Common myeloid progenitor, CD34-positive (primary cell): ENCODE measurements at places on chromosomes 7 and 10.

- DNase-seq: peak; percentile 76
These were observed 21.0 kb downstream of the PIP4K2A start for GRCh38 chr10:22693371-22693784.

GRCh38 chr10:5890452-5890915 lies 441 bp downstream of the FBH1 start:
- no peak for DNase-seq

DNA sequence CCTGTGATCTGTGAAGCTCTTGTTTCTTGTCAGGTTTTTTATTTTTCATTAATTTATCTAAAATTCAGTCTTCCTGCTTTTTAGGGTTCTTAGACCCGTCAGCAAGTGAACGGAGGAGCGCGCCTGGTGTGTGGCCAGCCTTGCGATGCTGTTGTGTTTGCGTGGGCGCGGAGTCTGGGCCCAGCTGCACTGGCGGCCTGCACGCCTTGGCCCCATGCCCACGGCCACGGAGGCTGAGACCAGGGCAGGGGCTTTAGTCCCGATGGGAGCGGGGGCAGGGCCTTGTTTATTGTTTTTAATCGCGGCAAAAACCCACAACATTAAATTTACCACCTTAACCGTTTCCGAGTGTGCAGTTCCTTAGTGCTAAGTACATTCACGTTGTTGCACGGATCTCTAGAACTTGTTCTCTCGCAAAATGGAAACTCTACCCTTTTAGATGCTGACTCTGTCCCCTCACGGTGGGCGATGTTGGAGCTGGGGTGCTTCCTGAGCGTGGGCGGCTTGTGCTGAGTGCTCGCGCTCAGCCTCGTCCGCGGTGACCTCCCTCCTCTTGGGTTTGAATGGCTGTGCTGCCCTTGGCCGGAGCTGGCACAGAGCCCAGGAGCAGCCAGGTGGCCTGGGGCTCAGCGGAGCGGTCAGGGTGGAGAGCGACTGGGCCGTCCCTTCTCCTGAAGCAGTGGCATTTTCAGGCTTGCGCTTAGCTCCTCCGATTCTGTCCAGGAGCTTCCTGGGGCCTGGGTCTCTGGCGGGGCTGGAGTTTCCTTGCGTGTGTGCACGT lies 69.1 kb downstream of the INPP5A start:
- no peak for DNase-seq

- no peak for DNase-seq
These were observed 205.4 kb upstream of the ZMIZ1 start for GRCh38 chr10:78863140-78863905.

DNA sequence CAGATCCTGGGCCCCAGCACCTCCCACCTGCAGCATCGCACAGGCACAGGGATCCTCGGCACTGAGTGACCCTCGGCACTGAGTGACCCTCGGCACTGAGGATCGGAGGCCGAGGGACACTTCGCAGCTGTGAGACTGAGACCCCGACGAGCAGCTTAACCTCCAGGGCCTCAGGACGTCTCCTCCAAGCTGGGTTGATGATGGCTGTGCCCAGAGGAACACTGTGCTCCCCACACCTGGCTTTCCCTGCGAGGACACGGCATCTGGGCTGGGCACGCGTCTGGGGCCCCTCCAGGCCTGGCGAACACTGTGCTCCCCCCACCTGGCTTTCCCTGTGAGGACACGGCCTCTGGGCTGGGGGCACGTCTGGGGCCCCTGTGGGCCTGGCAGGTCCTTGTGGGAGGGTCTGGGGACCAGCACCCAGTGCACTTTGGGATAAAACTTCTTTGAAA lies 158.3 kb upstream of the PPP2R2D start:
- no peak for DNase-seq

GRCh38 chr10:112986544-112987190 lies 36.6 kb downstream of the TCF7L2 start:
- DNase-seq: peak; percentile 61

- no peak for DNase-seq
These were observed 294.5 kb upstream of the NFE2L3 start for GRCh38 chr7:25857376-25858067.

DNA sequence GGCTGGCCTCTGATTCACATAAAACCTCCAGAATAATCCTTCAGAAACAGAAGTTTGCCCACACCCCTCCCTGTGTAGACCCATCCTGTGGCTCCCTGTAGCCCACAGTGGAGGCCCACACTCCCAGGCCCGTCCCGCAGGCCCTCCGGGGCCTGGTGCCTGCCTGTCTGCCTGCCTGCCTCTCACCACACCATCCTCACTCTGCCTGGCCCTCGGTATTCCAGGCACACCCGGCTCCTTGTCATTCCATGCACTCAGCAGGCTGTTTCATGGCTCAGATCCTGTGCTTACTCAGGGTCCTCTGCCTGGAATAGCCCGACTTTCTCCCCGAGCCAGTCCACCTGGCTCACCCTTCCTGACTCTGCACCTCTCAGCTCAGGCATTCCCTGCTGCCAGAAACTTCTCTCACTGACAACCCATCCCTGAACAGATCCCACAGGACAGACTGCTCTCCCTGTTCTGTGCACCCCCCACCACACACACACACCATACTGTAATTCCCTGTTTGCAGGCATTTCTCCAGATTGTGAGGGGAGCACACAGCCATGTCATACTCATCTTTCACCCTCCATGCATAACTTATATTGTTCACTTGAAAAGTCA lies 498.0 kb upstream of the ZMIZ1 start:
- DNase-seq: no peak

DNA sequence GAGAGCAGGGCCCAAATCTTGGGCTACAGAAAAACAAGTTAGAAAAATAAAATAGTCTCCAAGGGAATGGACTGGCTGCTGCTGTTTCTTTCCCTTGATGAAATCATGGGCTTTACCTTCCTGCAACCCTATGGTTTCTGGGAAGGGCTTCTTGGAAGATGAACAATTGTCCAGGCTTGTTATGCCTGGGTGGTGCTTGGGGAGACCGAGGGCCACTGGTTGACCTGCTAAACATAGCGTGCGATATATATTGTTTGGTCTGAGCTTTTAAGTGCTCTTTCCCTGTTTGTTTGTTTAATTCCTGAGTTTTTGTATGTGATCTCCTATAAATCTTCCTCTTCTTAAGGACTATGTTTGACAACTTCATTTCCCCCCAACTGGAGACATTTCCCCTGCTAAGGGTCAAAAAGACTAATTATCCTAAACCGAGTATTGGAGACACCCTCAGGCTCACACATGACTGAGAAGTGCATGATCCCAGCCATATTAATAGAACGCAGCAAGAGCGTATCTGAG lies 37.9 kb downstream of the SLC25A28 start:
- DNase-seq: no peak

GRCh38 chr10:78441694-78442093 lies 408.0 kb downstream of the RPS24 start:
- DNase-seq: no peak

DNA sequence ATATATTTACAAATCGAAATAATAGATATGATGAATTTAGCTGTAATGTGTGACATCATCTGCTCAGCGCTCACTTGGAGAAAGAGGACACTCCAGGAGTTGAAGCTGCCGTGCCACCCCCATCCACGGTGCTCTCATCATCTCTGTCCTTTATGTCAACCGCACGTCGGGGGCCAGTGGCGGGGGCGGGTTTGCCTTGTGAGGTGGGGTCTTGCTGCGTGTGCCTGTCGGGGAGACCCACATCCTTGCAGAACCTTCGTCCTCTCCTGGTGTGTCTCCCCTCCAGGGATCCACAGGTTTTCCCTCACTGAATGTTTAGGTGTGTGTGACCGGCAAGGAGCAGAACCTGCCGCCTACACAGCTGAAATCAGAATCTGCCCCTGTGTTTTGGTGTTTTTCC lies 71.6 kb downstream of the INPP5A start:
- no peak for DNase-seq

GRCh38 chr7:120898715-120899499 lies 41.0 kb upstream of the TSPAN12 start:
- DNase-seq: no peak

DNA sequence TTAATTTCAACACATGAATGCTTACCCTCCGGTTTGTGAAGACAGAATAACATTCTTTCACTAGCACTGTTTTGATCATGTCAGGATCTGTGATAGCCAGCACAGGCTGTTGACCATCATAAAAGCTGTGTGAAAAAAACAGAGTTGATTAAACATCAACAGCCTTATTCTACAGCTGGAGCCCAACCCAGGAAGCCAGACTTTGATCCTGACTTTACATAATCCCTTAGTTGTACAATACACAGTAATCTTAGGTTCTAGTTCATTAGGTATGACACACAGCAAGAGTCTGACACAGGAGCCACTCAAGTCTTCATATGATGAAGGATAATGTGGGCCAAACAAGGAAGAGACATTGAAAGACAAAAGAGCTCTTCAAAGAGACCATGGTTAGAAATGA lies 11.4 kb downstream of the CYP3A4 start:
- no peak for DNase-seq

DNA sequence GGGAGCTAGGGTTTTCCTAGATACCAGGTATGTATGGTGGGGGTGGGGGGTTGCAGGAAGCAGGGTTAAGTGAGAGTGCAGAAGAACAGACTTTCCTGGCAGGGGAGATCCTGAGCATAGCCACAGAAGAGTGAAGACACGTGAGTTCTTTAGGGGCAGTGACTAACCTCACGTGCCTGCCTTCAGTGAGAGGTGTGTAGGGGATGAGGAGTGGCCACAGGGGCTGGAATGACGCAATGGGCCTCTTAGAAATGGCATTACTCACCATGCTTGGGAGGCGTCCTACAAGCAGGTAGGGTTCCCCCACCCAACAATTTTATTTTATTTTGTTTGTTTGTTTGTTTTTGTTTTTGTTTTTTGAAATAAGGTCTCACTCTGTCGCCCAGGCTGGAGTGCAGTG lies 698.6 kb upstream of the NRP1 start:
- no peak for DNase-seq

DNA sequence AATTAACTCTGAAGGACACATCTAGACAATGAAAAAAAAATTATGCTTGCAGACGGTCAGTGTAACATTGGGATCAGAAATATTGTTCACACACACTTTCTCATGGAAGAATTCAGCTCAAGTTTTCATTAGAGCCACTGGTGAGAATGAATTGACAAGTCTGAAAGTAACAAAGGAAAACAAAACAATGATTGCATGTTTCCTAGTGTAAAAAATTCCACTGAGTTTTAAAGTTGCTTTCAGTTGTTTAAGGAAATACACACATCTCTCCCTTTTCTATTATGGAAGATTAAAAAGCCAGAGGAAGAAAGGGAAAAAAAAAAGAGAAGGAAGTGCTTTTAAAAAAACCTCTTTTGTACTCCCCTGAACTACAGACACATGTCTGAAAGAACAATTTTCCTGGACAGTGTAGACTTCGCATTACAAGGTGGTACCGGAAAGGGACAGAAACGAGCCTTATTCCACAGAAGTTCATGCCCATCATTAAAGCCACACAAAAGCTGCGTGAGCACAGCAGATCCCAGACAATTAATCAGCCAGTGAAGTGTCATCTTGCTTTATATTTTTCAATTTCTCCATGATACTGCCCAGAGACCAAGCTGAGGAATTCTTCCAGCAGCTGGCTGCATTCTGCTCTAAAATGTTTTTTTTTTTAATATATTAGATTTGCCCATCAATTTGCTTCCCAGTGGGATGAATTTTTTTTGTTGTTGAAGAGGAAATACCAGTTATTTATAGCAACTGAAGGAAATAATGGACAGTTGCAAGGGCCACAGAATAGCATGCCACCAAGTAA lies 294.8 kb downstream of the DOCK4 start:
- no peak for DNase-seq

GRCh38 chr7:130275826-130276297 lies 9.2 kb downstream of the CPA2 start:
- DNase-seq: no peak

DNA sequence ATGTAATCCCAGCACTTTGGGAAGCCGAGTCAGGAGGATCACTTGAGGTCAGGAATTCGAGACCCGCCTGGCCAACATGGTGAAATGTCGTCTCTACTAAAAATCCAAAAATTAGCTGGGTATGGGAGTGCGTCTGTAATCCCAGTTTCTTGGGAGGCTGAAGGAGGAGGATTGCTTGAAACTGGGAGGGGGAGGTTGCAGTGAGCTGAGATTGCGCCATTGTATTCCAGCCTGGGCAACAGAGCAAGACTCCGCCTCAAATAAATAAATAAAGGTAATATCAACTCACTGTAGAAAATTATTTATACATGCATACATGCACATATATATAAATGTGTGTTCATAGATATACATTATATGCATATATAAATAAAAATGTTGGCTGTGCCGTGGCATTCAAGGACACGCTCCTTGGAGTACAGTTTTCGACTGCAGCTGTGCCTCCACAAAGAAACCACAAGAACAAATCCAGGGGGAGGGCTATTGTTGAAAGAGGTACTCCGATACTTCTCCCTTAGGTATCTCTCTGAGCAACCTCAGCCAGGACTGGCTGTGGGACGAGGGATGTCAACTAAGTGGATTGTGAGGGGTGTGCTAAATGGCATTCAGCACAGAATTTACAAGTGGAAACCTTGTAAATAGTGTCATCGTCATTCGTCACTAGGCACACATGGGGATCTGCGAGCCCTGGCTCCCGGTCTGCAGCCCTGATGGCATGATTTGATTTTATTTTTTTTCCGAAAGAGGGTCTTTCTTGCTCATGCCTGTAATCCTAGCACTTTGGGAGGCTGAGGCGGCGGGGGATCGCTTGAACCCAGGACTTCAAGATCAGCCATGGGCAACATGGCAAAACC lies 49.3 kb downstream of the HIP1 start:
- no peak for DNase-seq

- peak; percentile 38 for DNase-seq
These were observed 1.8 kb downstream of the TSC22D4 start for GRCh38 chr7:100476903-100477870.

DNA sequence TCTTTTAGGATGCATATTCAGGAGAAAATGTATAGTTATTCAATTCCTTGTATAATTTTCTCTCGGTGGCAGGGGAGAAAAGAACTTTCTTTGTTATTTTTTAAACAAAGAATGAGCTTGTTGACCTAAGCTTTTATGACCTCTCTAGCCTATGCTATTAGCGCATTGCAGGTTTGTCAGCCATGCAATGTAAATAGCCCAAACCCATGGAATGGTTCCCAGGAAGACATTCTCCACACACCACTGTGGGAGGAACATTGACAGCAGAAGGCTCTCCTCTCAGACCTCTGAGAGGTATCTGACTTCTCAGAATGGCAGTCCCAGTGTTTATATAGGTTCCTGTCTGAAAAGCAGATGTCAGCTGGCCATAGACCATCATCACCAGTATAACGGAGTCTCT lies 19.6 kb upstream of the AGBL3 start:
- no peak for DNase-seq

DNA sequence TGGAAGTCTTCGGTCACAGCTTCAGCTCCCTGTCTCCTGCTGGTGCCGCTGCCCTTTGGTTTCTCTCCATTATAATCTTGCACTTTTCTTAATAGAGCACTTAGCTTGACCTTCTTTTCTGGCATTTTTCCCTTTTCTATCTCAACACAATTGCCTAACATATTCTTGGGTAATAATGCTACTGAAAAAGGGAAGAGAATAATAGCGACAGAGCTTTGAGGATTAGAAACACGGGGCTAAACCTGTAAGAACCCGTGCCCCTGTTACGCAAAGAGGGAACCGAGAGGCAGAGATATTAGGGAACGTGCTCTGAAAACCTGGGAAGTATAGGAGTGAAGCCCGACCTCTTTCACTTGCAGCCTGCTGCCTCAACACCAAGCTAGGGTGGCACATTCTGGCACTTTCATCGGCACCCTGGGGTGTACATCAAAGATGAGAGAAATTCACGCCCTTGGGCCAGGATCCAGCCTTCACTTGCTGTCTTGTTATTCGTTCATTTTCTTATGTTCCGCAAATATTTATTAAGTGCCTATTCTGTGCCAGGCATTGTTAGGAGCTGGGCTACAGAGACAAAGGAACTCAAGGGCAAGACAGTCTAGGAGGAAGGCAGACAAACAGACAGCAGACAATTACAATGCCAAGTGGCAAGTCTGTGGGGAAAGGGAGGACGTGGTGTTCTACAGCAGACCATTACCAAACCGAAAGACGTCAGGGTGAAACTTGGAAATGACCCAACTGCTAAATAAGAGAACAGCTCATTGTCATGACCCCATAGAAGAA lies 33.0 kb upstream of the GALNTL5 start:
- no peak for DNase-seq
